ENCODE measurements at places on chromosomes 2 and 18.

DNA sequence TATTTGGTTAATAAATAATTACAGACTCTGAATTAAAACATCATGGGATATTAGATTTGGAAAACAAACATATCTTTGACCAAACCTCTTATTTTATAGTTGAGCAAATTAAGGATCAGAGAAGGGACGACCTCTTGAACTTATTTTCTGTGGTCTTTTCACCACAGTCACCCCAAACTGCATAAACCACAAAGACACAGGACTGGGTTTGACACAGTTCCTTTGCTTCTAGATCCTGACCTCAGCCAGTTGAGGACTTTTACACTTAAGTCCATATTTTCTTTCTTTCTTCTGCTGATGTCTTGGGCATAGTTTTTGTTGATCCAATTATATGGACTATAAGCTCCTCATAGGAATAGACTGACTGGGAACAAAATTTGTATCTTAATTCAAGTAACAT, 234.0 kb upstream of the SLC14A2 start:
- no peak for DNase-seq

- DNase-seq = no peak
These were observed 766.2 kb downstream of the MBD2 start for GRCh38 chr18:53458268-53458667.

DNA sequence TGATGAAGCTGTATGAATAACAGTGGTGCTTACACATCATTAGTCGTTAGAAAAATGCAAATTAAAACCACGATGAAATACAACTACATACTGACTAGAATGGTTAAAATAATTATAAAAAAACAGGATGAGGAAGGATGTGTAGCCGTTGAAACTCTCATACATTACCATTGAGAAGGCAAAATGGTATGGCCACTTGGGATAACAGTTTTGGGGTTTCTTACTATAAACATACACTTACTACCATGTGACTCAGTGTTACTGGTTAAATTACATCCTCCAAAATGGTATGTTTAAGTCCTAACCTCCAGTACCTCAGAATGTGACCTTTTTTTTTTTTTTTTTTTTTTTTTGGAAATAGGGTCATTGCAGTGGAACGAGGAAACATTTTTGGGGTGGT, 58.4 kb downstream of the UBE2E3 start:
- no peak for DNase-seq

DNA sequence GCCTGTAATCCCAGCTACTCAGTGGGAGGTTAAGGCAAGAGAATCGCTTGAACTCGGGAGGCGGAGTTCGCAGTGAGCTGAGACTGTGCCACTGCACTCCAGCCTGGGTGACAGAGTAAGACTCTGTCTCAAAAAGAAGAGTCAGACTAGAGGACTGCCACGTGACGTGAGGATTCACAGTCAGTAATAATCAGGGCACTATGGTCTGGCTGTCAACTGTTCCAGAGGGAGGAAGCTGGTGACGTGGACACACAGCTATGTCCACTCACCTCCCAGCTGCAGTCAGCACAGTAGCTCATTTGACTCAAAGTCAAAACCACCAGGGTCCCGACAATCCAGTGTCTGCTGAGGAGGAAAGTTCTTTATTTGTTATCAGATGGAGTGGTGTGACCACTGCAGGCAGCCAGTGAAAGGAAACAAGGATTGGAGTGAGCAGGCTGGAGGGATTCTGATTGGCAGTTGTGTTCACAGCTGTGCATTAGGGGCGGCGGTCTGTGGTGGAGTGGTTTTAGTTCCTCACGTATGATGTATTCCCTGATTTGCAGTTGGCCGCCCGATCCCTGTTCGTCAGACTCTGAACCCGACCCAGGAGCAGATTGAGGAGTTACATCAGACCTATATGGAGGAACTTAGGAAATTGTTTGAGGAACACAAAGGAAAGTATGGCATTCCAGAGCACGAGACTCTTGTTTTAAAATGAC, 37.9 kb downstream of the MOGAT1 start:
- no peak for DNase-seq

DNA sequence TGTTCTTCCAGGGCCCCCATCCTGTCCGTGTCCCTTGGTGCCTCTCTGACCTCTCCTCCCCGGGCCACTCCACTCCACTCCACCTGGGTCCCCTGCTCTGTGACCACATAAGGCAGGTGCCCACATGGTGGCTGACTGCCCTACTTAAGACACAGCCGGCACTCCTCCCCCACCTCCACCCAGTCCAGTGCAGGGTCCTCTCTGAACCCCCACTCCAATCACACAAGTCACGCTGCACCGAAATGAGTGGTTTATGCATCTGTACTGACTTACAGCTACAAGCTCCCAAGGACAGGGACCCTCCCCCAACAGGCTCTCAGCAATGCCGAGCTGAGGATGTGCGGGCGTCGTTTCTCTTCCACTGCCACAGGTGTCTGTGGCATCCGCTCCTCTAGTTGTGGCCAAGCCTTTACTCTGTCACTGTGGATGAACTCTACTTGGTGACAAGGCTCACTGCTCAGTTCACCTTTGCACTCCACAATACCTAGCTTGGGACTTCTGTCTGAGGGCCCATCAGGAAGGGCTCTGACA, 48.3 kb downstream of the TFCP2L1 start:
- no peak for DNase-seq

GRCh38 chr18:77088963-77089722, 43.4 kb downstream of the MBP start:
- DNase-seq = no peak

- DNase-seq = no peak
These were observed 24.2 kb downstream of the CDH2 start for GRCh38 chr18:28152754-28153153.

GRCh38 chr2:54287532-54287931, 31.5 kb upstream of the TSPYL6 start:
- no peak for DNase-seq

GRCh38 chr2:56684327-56684726, 500.5 kb downstream of the CCDC85A start:
- DNase-seq = no peak

DNA sequence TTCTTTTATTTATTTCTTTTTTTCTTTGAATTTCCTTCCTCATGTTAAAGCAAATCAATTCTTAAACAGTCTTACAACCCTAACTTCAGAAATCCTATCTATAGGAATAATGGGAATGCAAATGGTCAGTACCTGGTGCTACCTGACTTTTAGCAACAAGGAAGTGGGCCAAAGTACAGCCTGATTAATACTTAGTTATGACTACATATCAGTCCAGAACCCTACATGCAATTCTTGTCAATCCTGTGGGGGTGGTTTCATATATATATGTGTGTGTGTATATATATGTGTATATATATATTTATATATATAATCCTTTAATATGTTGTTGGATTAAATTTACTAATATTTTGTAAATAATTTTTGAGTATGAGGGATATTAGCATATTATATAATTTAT, 14.8 kb upstream of the TRAPPC8 start:
- DNase-seq = no peak

DNA sequence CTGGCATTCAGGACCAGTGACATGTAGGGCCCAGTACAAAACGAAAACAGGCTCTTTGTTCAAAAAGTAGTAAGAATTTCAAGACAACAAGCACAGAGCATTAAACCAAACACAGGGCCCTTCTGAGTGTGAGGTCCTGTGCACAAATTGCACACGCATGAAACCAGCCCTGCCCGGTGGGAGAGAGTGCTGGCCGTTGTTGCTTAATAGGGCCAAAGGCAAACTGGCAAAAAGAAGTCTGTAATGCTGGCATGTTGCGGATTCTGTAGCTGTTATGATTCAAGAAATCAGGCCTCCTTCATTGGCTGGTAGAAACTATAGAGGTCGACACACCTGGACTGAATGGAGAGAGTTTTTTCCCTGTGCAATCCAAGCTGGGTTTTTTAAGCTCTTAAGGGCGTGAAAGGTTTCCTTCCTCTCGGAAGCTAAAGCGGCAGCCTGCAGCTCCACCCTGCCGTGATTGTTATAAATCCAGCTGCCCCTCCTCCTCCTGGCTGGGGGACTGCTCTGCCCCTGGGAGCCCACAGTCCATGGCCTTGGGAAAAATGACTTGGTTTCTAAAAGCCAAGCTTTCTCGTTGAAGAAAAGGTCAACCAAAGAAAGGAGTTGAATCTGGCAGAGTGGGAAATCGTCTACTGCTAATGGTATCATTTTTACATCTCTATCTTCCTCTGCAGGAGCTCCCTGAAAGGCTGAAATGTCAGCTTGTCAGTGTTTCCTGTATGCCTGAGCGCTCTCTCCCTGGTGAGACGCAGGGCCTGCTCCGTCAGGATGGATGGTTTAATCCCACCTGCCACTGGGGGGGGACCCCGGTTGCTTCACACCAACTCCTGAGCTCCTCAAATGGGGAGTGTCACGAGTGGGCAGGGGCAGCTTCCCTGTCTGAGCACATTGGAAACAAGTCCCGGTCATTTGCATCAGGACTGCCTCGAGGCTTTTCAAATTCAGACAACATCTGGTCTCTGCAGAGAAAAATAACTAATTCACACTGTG, 143.6 kb downstream of the ALPK2 start:
- DNase-seq = no peak

DNA sequence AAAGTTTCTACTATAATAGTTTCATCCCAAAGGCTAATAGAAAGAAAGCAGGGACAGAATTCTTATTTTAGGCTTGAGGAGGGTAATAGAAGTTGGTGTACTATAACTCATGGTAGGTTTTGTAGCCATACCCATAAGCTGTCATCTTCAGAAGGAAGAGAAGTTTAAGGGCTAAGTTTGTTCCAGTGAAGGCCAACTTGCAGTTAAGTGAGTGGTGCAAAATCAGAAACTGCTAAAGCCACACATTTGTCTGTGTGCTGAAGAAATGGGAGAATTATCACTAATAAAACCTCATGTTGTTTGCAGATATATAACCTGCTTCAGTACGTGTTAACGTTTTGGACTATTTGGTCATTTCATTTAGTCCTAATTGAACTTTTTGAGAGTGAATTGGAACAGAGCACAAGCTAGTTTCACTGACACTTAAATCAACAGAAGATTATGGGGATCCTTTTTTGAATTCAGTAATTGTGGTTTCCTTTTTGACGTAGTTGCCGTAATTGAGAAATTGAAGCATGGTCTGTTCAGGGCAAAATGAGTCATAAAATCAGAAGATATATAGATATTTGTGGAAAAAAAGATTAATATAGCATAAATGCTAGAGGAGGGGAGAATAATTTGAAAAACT, 69.1 kb downstream of the PHLPP1 start:
- DNase-seq = no peak

DNA sequence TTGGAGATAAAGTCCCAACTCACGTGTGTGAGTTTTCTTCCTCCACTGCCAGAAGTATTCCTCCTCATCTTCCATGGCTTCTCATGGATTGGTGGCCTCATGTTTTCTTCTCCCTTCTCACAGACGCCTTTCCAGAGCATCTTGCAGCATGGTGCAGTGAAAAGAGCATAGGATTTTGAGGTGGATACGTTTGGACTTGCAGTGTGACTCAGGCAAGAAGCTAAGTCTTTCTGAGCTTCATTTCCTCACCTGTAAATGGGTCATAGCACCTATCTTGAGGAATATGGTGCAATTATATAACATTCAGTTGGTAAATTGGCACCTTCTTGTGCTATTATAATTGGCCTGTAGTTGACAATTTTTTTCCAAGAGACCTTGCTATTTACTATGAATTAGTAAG, 247.6 kb downstream of the RDH14 start:
- DNase-seq = no peak

DNA sequence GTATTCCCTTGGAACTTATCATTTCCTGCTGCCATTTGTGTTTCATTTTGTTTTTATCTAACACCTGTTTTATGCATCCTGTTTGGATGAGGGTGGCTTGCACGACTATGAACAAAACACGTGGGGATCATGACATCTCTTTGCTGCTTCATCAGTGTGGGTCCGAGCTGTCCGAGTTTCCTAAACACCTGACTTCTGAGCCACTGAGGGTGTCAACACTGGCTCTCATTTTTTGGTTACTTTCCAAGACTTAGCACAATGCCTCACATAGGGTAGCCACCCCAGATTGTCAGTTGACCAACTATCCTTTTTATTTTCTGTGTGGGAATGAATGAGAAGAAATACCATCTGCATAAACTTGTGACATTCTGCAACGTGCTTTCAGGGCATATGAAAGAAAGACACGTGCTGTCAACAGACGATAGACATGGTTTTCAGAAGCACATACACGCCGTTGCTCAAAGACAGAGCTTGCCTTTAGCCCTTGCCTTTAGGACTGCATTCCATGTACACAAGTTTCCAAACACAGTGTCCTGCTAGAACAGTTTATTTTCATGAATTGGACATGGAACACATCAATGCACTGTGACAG, 166.7 kb downstream of the MYT1L start:
- no peak for DNase-seq

Measured in hematopoietic multipotent progenitor cell treated with erythropoietin and hydrocortisone succinate and interleukin-3 and kit ligand, for 17 days (in vitro differentiated cells).